Panc1 (cell line): ENCODE measurements at places on chromosomes 2 and 18. TPM values are rescaled to one million over a fixed set of nuclear protein-coding genes. Genes with fewer than 3 reads are reported as not detected.

- DNase-seq: no peak
These were observed 25.5 kb upstream of the POLR1B start for GRCh38 chr2:112516801-112517200.

- no peak for DNase-seq
These were observed 157.4 kb downstream of the DOK6 start for GRCh38 chr18:69558052-69558451.

DNA sequence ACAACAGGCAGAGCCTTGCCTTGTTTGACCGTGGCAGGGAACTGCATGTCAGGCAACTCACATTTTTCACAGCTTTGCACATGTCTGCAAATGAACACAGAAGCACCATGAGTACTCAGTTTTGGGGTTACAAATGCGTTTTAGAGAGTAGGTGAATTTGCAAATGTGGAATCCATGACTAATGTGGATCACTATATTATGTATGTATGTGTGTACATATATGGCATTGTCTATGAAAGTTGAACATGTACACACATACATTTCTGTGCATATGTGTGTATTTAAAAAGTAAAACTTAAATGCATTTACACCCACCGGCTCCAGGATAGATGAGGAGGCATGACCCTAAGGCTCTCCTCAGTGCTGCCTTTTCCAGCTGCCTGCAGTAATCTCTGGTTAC is 65.1 kb downstream of the SOWAHC start:
- DNase-seq: no peak

- no peak for DNase-seq
These were observed 4.1 kb downstream of the ASB3 start for GRCh38 chr2:53782676-53783075.

DNA sequence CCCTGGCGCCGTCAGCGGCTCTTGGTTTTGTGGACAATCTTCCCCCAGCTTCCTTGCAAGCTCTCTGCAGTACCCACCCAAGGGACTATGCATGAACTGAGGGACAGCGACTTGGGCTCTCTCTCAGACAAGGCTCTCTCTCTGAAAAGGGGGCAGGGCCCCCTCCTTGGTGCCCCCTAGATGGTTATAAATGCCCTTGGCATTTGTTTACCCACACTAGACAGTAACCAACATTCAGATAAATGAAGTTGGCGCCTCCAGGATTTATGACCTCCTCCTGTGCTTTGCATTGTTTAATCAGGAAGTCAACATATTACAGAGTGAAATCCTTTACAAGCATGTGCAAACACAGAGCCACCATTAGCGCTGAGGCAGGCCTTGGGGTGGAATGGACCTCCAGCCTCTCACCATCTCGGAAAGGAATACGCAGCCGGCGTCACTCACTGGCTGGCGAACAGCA is 547.4 kb upstream of the ID2 start:
- DNase-seq: no peak

DNA sequence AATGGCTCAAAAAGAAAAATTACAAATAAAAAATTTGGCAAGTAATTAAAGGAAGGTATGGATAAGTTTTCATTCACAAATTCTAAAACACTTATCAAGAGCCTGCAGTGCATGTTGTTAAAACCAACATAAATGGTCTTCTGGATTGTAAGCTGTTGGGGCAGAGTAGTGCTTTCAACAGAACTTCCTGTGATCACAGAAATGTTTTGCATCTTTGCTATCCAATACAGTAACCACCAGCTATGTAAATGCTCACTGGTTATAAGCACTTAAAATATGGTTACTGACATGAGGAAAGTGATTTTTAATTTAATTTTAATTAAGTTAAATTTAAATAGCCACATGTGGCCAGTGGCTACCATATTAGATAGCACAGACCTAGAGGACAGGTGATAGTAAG is 133.1 kb downstream of the NBAS start:
- no peak for DNase-seq

DNA sequence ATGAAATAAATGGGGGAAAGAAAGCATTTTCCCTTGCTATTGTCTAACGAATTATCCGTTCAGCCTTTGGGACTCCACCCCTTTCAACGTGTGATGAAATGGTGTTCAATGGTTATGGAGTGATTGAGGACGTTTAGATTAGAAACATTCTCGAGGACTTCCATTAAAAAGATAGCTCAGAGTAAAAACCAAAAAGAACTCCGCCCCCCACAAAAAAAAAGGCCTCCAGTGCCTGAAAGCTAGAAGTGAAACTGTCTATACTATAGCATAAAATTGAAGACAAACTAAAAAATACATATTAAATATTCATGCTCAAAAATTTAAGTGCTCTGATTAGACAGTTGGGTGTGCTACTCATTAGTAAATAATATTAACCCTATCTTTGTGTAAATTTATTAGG is 3.0 kb upstream of the ZNF516 start:
- DNase-seq: no peak

DNA sequence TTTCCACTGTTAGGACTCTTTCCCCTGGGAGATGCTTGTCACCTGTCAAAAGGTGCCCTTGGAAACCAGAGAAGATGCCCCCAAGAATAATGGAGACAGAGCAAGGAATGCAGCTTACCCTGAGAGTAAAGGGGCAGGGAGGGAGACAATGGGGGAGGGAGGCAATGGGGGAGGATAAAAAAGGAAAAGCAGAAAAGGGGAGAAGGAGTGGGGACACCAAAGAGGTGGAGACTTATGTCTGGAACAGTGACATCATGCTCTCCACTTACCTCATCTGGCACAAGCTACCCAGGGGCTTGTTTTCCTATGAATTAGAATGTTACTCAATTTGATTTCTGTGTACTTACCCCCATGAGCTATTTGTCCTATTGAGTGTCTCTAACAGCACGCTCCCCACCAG is 67.9 kb downstream of the MRO start:
- no peak for DNase-seq

DNA sequence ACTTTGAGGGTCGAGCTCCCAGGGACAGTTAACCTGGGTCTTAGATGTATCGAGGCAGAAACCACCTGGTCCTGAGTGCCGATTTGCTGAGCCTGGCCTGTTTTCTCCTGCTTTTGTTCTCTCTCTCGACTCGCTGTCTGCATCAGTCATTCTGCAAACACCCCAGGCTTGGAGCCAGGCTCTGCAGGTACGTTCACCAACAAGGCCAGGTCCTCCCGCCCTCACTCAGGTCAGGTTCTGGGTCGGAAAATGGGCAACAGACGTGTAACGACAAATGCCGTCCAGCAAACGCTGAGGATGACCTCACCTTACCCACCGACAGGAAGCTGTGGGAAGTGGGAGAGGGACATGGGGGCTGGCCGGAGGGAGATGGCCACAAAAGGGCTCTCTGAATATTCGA is 57.7 kb upstream of the PXDN start:
- no peak for DNase-seq

DNA sequence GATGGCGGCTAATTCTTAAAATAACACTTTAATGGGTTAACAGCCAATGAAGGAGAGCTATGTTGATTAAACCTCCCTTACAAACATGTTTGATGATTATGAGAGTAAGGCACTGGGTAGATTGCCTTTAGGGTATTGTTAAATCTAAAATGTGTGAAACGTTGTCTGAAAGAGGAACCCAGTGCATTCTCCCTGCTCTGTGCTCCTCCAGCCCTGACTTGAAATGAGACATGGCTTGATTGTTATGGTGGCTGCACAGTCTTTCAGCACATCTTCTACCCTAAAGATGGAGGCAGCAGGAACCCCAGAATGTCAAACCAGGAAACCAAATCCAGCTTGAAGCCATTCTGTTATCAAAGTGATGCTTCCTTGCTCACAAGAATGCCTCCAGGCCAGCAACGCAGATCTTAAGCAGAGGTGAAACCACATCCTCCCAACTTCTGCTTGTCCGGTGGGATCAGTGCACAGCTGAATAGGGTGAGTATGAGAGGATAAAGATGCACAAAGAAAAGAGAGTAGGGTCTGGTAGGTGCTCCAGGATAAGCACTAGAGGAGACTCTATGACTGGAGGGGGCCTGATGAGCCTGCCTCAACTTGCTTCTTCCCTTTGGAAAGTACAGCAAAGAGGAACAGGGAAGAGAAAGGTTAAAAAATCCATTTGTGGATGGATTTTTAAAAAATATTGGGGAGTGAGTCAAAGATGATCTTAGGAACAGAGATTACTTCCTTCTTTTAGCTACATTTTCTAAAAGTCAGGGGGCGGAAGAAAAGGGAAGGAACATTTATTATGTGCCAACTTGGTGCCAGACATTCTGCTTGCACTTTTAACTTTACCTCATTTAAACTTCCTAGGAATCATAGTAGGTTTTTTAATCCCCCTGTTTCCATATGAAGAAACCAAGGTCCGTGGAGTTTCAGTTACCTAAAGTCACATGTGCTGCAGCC is 523.0 kb downstream of the TXNL1 start:
- no peak for DNase-seq

DNA sequence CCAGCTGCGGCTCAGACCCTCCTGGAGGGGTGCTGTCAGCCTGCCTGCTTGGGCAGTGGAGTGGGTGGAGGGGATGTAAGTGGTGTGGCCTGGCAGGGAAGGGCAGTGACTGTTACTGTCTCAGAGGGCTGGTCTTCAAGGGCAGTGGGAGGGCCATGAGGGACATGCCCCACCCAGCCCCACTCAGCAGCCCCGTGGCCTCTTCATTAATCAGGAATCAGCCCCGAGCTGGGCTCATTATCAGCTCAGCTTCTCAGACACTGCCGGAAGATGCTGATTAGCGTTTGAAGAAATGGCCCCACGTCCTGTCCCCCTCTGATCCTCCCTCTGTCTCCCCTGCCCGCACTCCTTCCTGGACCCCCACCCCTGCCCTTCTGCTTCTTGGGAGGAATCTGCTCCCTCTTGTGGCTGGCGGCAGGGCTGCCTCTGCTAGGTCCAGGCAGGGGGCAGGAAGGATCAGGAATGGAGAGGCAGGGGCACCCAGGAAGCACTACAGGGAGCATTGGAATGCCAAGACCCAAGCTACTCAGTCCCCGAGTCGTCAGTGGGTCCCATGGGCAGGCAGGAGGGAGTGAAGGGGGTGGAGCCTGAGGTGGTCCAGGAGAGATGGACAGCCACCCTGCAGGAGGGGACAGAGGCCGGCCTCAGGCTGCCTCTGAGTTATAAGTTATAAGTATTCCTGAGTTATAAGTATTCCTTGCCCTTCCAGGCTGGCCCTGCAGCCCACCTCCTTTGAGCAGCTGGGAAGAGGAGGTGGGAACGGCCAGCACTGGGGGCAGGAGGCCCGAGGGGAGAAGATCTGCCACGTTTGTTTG is 7.0 kb downstream of the ASIC4 start:
- DNase-seq: no peak

DNA sequence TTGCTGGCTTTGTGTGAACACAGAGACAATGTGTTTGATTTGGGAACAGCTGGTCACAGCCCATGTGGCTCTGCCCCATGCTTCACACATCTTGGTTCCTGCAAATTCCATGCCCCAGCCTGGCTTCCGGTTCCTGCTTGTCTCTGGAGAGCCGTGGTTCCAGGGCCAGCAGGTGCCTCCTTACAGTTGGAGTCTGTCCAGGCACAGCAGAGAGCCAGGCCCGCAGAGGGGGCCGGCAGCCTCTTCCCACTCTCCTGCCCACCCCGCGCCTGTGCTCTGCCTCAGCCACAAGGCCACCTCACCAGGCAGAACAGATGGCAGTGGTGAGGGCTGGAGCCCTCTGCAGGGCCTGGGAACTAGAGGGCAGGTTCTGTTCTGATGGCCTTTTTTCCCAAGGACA is 81.5 kb downstream of the LDLRAD4 start:
- DNase-seq: no peak

DNA sequence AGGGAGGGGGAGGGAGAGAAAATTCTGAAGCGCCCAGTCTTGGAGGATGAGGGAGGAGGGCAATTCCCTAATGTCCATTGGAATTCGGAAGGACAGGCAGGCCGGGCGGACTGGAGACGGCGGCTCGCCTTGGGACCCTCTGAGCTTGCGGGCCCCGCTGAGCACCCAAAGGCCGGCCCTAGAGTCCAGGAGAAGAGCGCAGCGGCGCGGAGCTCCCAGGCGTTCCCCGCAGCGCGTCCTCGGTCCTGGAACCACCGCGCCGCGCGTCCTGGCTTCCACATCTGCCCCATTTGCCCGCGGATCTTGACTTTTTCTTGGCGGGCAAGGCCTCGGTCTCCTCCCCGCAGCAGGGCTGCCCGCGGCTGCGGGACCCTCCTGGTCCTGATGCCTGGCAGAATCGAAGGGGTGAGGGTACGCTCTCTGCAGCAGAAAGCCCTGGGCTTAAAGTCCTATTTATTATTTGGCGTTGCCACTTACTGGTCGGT is 675 bp upstream of the MLPH start:
- no peak for DNase-seq

DNA sequence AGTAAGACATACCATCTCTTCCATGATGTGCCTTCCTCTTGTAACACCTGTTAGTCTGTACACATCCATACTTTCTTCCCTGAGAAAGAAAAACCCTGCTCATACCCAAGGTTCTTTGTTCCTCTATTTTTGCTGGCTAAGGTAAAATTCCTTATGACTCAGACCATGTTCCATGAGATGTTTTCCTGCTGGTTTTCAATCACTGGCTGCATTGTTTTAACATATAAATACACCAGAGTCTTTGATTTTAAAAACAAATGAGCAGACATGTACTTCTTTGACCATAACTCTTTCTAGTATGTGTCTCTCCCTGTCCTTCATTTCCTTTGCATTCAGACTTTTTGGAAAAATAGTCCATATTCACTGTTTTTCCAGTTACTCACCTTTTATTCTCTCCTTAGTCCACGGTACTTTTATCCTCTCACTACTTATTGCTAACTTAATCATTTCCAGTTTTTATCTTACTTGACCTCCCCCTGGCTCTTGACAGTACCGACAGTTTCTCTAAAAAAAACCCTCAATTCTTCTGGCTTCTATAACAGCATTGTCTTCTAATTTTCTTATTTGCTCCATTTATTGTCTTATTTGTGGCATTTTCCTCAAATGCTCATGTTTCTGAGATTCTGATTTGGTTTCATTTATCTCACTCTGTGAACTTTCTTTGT is 4.3 kb downstream of the VAPA start:
- DNase-seq: no peak

GRCh38 chr2:231050018-231050901 is 6.4 kb upstream of the PSMD1 start:
- DNase-seq: no peak

- DNase-seq: no peak
These were observed 118.5 kb downstream of the GALNT3 start for GRCh38 chr2:165675551-165675968.

DNA sequence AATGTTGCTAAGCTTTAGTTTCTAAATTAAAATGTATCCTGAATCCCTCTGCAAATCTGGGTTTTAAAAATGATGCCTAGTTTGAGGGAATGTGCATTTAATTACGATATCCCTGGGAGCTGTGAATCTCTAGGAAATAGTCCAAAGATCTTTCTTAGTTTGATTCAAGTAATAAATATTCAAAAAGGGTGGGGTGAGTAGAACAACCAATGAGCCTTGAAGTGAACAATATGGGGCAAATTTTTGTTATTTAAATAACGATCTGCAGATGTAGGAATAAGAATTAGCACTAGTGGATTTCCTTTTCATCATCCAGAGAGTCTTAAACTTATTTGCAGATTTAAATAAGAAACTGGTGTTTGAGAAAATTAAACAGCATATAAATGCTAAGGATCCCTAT is 106.3 kb downstream of the ACVR1 start:
- DNase-seq: no peak

RESP18 gene
- total RNA-seq: not detected

FBXO48 gene
- total RNA-seq: 0.74 TPM

IL1A gene
- not detected for total RNA-seq

UGT1A6 gene
- total RNA-seq: not detected

UGT1A5 gene
- total RNA-seq: not detected

CXCR1 gene
- not detected for total RNA-seq

SP5 gene
- 0.64 TPM for total RNA-seq

RGPD3 gene
- total RNA-seq: 0.31 TPM
